ENCODE measurements at places on chromosomes 5 and 9. TPM values are rescaled to one million over a fixed set of nuclear protein-coding genes. Genes with fewer than 3 reads are reported as not detected.

Gene LVRN
- 0.17 TPM for total RNA-seq

Gene FOXI1
- 0.28 TPM for total RNA-seq

Gene INSYN2B
- total RNA-seq, result not detected

Gene SHISAL2B
- total RNA-seq, result not detected

Gene SPINK7
- not detected for total RNA-seq

Gene ORM1
- not detected for total RNA-seq

Gene IL9
- total RNA-seq, result not detected

GRCh38 chr5:154221371-154221896, 30.9 kb downstream of the GALNT10 start:
- peak overlapping the region; percentile 69 for H3K27ac ChIP-seq
- H3K27me3 ChIP-seq, result no peaks in the 10 kb centered on the region
- DNase-seq, result peak; percentile 59
- H3K4me1 ChIP-seq, result peaks cover 18% of the 10 kb centered on the region
- H3K36me3 ChIP-seq, result peaks cover 3% of the 10 kb centered on the region
- H3K4me3 ChIP-seq, result no peak overlapping the region

DNA sequence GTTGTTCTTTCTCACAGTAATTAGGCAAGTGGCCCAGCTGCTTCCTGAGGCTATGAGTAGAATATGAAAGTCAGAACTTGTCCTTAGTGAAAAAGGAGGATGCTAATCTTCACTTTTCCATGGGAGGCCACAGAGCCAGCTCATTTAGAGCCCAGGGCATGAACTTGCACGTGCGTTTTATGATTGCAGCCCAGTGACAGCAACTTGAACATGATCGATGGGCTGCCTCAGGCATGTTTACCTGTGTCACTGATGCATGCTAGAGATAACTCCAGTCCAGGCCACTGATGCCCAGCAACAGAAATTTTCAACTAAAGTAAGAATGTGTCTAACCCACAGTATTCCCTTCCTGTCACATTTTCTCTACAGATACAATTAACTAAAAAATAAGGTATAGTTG, 179.3 kb downstream of the CTNND2 start:
- no peak overlapping the region for H3K4me3 ChIP-seq
- H3K36me3 ChIP-seq, result no peaks in the 10 kb centered on the region
- H3K27ac ChIP-seq, result no peak overlapping the region
- DNase-seq, result no peak

DNA sequence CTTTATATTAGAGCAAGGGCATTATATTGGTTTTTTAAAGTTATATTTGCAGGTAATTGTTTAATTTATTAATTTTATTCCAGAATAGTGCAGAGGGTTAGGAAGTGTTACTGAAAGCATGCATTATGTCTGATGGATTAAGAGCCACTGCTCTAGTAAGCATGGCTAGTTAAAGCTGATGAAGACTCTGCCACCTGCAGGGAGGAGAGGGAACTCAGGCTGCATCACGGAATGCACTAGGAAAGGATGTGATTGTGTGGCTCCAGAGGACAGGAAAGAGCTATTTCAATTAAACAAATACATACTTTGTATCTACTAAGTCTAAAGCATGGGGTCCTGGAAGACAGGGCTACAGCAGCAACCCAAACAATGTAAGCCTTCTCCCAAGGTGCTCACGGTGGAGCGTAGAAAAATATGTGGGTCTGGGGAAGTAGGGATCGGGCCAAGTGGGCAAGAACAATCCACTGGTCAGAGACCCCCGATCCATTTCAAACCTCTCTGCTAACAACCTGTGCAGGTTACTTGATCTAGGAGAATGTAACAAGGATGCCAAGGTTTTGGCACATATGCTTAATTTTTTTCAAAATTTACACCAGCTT, 15.3 kb upstream of the GRXCR2 start:
- H3K4me3 ChIP-seq, result no peak overlapping the region
- peaks cover 9% of the 10 kb centered on the region for H3K27me3 ChIP-seq
- H3K36me3 ChIP-seq, result no peaks in the 10 kb centered on the region
- DNase-seq, result no peak
- H3K4me1 ChIP-seq, result no peaks in the 10 kb centered on the region

DNA sequence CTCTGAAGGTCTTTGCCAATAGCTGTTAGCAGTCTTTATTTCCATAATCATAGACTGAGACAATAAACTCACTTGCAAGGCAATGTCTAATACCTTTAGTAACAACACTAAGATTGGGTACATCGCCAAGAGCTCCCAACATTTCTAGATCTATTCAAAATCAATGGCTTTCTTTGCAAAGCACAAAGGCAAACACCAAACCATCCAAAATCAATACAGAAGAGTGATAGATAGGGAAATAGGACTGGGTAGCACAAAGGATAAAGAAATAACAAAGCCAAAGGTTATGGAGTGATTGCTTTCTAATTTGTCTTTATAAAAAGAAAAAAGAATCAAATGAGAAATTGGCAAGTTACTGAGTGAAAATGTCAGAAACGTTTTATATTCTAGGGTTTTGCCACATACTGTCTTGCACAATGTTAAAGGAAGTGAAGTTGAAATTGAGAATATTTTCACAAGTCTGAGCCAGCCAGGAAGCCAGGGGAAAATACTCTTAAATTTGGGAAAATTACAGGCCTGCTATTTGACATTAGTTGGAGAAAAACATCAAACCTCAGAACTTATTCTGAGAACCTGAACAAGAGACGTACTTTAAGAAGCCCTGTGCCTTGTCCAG, 53.3 kb upstream of the LHFPL2 start:
- H3K36me3 ChIP-seq, result no peaks in the 10 kb centered on the region
- H3K4me3 ChIP-seq, result no peak overlapping the region
- H3K4me1 ChIP-seq, result no peaks in the 10 kb centered on the region
- DNase-seq, result no peak

DNA sequence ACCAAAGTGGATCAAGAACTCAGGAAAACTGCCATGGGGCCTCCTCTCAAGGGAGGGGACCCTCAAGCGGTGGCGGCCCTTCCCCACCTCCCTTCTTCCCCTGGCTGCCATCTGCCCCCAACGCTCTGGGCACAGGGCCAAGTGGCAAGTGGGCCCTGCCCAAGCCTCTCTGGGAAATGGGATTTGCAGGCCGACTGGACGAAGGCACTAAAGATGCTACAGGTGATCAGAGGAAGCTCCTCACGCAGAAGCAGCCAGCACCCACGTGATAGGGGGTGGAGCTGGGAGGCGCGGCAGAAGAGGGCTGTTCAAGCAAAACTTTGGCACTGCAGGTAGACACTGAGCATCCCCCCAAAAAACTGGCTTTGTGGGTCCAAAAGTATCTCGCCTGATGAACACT, 52.7 kb upstream of the UBTD2 start:
- DNase-seq, result no peak
- H3K4me1 ChIP-seq, result no peaks in the 10 kb centered on the region
- H3K27ac ChIP-seq, result no peak overlapping the region
- H3K36me3 ChIP-seq, result no peaks in the 10 kb centered on the region
- H3K4me3 ChIP-seq, result no peak overlapping the region
- no peaks in the 10 kb centered on the region for H3K27me3 ChIP-seq

DNA sequence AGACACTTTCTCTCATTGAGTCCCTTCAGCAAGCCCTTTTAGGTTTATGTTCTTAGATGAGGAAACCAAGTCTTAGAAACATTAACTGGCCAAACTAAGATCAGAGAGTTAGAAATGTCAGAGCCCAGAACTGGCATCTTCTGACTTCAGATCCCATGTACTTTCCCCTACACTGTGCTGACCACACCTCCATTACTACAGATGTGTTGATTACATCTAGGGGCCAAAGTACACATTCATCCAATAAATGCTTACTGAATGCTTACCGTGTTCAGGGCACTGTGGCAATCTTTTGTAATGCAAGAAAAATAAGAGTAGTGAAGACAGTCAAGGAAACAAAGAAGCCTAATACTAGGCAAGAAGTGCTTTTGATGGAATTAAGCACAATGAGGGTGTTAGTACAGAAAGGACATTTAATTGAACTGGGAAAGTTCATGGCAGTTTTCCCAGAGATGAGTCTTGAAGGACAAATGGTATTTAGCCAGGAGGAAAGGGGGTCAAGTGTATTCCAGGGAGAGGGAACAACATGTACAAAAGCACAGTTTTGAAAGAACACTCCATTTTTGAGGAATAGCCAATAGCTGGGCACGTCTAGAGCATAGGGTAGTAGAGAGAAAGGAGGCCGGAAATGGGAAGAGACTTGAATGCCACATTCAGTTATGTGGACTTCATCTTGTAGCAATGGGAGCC, 89.7 kb upstream of the CDKN2B start:
- peaks cover 7% of the 10 kb centered on the region for H3K4me1 ChIP-seq
- no peak overlapping the region for H3K27ac ChIP-seq
- no peak for DNase-seq

DNA sequence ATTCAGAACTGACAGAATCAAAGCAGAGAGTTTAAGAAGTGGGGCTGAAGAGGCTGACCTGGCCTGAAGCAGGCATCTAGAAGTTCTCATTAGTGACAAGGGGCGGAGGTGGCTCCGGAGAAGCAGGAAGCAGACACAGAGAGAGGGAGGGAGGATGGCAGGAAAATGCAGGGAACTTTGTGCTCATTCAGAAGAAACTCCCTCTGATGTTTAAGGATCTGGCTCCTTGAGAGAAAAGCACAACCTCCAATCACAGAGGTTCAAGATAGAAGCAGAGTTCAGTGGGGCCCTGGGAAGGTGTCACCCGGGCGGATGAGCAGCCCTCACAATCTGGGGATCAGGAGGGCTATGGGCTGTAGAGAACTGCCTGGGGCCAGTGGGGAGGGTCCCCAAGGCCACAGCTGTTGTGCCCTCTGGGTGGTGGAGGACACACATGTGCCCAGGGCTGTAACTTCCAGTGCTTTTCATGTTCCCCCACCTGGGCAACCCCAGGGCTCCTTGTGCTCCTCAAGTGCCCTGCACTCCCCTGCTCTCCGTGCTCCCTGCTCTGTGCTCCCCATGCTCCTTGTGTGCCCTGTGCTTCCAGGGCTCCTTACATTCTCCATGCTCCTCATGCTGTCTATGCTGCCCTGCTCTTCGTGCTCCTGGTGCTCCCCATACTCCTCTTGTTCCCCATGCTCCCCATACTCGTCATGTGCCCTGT, 51.4 kb downstream of the TRIP13 start:
- H3K4me1 ChIP-seq, result no peaks in the 10 kb centered on the region
- no peaks in the 10 kb centered on the region for H3K36me3 ChIP-seq
- H3K27ac ChIP-seq, result no peak overlapping the region
- no peak for DNase-seq

DNA sequence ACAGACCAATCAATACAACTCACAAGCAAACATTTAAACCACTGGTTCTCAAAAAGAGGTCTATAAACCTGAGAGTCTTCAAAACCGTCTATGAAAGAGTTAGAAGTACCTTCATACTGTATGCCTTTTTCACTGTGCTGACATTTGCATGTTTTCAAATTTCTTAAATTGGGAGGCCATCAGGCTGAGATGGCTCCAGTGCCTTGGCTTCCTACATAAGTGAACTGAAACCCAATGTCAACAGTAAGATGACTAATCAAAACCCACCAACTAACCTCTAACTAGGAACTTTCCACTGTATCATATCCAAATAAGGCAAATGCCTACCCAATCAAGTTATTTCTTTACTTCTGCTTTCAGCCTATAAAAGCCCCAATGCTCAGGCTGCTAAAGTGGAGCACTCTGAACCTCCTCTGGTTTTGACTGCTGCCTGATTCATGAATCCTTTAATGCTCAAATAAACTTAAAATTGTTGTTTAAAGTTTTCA, 35.1 kb downstream of the FAM13B start:
- DNase-seq, result no peak
- no peaks in the 10 kb centered on the region for H3K27me3 ChIP-seq
- H3K4me3 ChIP-seq, result no peak overlapping the region
- no peak overlapping the region for H3K27ac ChIP-seq
- peaks cover 5% of the 10 kb centered on the region for H3K4me1 ChIP-seq

GRCh38 chr9:13143281-13143680, 136.2 kb downstream of the MPDZ start:
- H3K36me3 ChIP-seq, result no peaks in the 10 kb centered on the region
- H3K27ac ChIP-seq, result no peak overlapping the region
- DNase-seq, result no peak

- no peaks in the 10 kb centered on the region for H3K27me3 ChIP-seq
- no peak for DNase-seq
- H3K4me1 ChIP-seq, result no peaks in the 10 kb centered on the region
- H3K36me3 ChIP-seq, result no peaks in the 10 kb centered on the region
These were observed 1728.3 kb upstream of the CDH9 start for GRCh38 chr5:28766565-28767158.

DNA sequence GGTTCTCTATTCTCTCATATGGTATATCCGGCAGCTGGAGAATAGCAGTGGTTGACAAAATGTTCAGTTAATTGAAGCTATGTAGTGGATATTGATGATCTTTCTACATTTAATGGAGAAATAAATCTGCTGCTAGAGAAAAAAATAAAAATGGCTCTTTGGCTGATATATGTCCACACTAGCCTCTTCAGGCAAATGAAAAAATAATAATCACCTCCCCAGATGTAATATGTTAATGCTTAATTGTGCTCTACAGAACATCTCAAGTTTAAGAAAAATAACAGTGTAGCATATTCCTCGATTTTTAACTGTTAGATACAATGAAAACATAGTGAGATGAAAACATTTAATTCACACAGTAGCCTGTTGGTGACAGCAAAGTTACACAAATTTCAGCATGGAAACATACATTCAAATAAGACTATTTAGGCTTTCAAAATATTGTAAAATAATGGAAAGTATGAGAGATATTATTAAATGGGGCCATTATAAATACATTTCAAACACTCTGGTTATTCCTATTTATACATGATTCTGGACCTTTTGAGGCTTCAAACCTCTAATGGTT, 543.0 kb downstream of the MAT2B start:
- H3K36me3 ChIP-seq, result no peaks in the 10 kb centered on the region
- no peaks in the 10 kb centered on the region for H3K4me1 ChIP-seq
- H3K27me3 ChIP-seq, result no peaks in the 10 kb centered on the region
- no peak for DNase-seq
- H3K27ac ChIP-seq, result no peak overlapping the region
- H3K4me3 ChIP-seq, result no peak overlapping the region

GRCh38 chr9:34554211-34555001, 31.6 kb upstream of the ENHO start:
- H3K27me3 ChIP-seq, result peaks cover 12% of the 10 kb centered on the region
- H3K4me1 ChIP-seq, result no peaks in the 10 kb centered on the region
- no peak overlapping the region for H3K27ac ChIP-seq
- no peak for DNase-seq
- no peak overlapping the region for H3K4me3 ChIP-seq

- H3K27ac ChIP-seq, result no peak overlapping the region
- no peaks in the 10 kb centered on the region for H3K4me1 ChIP-seq
- no peaks in the 10 kb centered on the region for H3K36me3 ChIP-seq
- DNase-seq, result peak; percentile 22
- H3K4me3 ChIP-seq, result peak overlapping the region; percentile 1
These were observed 94.9 kb downstream of the DENND1A start for GRCh38 chr9:123834889-123835562.

All from CD4-positive, alpha-beta T cell (primary cell).